Ovary (tissue), 10 donors: ENCODE measurements at places on chromosomes 3 and 15. TPM values are rescaled to one million over a fixed set of nuclear protein-coding genes. Genes with fewer than 3 reads are reported as not detected.

SPINT1 gene
- 2.0 TPM for polyA plus RNA-seq

NLGN1 gene
- 1.2 TPM for polyA plus RNA-seq

DNA sequence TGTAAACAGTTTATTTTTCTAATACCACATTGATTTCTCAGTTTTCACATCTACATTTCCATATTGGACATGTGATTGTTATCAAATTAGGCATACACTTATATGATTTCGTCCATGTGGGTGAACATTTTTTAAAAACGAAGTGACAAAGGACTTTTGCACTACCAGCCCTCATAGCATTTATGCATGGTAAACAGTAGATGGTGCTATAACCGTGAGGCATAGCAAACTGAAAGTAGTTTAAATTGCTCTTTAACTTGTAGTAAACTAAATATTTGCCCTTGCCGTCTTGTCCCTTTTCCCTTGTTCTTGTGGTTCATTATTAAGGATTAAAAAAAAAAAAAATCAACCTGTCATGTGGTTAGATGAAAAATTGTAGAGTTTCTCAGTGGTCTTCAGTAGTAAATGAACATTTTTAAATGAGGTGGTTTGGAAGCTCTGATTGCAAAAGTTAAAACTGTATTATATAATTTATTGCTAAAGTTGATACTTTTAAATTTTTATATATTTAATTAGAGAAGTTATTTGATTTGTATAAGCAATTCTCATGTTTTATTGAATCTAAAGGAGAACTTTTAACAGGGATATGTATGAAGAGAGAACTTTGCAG is 24.0 kb downstream of the STX19 start:
- DNase-seq: no peak

- no peak for DNase-seq
These were observed 105.6 kb upstream of the CBLB start for GRCh38 chr3:105974381-105974780.

GRCh38 chr3:127031413-127031810 is 48.5 kb downstream of the PLXNA1 start:
- no peak for DNase-seq

GRCh38 chr15:89900849-89901248 is 7.1 kb upstream of the AP3S2 start:
- DNase-seq: no peak
